ENCODE measurements at places on chromosomes 7 and 10.
A peak's percentile ranks its signal among the peaks of the same experiment; 100 is the strongest.

DNA sequence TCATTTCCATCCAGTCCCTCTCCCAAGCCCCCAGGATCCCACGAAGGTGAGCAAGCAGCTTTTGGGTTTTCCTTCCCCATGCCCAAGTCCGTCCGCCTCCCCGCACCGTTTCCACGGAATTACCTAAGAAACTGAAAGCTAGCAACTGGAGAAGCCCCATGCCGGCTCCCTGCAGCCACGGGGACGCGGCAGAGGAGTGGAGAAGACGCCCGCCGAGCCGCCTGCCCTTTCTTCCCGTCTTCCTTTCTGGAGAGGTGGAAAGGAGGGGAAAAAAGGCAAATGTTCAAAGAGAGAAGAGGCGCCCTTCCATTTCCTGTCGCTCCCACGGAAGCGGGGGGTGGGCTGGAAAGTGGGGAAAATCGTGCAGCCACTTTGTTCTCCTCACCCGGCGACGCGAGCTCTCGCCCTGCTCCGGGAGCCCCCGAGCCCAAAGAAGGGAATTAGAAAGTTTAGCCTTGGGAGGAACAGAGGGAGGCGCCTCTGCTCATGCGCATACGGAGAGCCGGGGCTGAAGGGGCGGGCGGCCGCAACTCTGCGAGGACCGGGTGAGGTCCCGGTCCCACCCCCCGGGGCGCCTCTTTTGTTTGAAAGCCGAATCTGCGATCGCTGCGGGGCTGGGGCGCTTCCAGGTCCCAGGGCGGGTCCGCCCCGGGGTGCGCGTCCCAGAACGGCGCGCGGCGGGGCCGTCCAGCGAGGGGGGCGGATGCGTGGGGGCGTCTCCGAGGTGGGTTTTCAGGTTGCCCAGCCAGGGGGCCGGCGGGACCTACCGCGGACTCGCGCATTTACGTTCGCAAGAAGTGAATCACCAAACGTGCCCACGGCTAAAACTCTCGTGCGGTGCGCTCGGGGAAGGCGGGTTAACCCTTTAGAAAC, at the start of gene LAMB1:
Gene LAMB1, minus strand, starts transcription at position 436 of the 873 bp plus-strand sequence. Its CDS starts 276 bp downstream, at position 160.
- no peak for DNase-seq

DNA sequence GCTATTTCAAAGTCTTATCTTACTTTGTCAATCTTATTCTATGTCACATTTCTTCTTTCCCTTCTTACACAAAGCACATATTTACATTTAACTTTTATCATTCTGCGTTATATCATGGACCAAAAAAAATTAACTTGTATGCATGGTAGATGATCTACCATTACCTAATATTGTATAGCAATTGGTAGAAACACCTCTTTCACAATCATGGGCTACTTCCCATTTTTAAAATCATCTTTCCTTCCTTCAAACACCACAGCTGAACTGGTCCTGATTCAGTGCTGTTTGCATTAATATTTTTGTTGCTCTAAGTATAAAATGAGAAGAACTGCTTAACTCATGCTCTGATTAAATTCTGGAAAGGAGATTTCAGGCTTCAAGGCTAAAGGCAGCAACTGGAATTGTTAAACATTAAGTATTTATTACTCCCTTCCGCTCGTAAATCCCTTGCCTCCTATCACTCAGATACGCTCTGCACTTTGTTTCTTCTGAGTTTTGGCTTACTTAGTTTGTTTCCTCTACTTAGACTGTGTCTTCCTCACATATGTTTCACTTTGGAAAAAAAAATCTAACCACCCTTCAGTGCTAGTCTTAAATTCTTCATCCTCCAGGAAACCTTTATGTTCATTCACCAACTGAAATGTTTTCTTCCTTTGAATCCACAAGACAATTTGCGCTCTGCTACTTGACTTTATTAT, 901.4 kb downstream of the PCDH15 start:
- no peak for DNase-seq

GRCh38 chr7:112060625-112061024, 145.6 kb downstream of the DOCK4 start:
- DNase-seq: no peak

- no peak for DNase-seq
These were observed 8.2 kb downstream of the MAT1A start for GRCh38 chr10:80281292-80281691.

DNA sequence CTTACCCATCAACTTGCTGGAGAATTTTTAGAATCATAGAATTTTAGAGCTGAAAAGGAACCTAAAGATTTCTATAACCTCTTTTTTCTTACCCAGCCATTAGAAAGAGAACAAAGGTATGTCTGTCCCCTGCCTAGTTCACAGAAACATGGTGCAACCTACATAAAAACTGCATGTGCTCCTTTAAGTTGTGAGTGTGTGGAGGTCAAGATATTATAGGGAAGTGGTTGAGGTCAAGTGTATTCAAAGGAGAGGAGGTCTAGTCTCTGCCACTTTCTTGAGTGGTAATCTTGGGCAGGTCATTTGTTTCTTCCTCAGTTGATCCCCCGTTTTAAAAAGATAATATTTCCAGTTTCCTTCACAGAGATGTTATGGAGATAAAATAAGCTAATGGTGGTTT, 6.4 kb downstream of the UBTD1 start:
- DNase-seq: no peak

- no peak for DNase-seq
These were observed 29.9 kb downstream of the PPP1R3C start for GRCh38 chr10:91602868-91603568.

DNA sequence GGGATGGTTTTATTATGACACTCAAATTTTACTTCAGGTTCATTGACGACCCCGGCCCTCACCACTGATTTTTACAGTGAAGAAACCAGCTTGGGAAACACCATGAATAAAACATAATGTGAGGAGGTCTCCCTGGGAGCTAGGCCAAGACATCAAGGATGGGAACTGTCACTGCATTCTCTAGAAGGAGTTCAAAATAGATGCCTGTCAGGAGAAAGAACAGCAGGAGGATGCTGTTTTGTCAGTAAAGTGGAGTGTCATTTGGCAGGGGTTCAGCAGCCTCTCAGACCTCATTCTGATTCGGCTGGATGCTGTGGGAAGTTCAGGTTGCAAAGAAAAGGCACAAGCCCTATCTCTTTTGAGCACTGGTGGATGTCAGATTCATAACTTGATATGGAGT, 360.3 kb upstream of the C7orf33 start:
- no peak for DNase-seq

- DNase-seq: no peak
These were observed 69.8 kb downstream of the C10orf143 start for GRCh38 chr10:130040817-130041330.

DNA sequence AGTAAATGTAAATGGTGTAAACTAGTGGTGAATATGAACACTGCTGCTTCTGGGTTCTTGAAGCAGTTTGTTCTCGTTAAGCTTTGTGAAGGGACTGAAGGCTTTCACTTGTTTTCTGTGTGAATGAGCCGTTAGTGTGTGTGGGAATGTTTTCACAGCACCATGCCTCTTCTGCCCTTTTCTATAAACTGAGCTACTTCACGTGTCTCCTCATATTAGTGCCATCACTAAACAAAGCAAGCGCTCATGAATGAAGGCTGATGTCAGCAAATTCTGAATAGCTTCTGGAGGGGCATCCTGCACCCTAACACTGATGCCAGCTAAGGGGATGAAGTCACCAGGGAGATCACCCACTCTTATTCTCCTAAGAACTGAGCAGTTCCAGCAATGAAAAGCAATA, 205.6 kb upstream of the ETV1 start:
- DNase-seq: no peak

- DNase-seq: peak; percentile 22
These were observed 18.8 kb downstream of the NOBOX start for GRCh38 chr7:144384555-144385245.

DNA sequence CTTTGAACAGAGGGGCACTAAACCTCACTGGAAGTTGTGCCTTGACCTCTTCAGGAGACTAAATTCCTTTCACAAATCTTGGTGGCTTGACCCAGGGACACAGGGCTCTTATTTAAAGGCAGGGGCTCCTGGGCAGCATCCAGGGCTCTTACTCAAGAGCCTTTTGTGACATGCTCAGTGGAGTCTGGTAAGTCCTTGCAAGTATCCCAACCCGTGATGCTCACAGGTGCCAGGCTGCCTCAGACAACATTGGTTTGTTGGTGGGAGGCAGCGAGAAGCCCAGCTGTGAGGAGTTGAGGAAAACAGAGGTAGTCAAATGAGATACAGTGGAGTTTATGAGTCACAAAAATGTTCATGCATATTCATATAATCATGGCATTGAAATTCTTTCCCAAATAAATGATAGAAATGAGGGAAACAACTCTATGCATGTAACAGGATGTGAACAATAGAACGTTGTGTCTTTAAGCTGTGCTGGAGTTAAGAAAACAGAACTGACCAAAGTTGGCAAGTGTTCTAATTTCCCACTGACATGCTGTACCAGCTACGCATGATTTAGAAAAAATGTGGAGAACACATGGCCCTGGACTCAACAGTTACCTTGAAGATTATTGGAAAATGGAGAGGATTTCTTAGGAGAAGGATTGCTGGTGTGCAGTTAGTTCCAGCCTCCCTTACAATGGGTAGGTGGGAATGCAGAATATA, 654.5 kb upstream of the COBL start:
- DNase-seq: no peak

- DNase-seq: no peak
These were observed 270.3 kb downstream of the WDR11 start for GRCh38 chr10:121121462-121121861.

GRCh38 chr7:80511964-80512363, at the start of gene GNAT3:
GNAT3 (minus strand) TSS chr7:80512064; CDS start chr7:80511926, 138 bp downstream.
- DNase-seq: no peak

- no peak for DNase-seq
These were observed 37.5 kb downstream of the MEST start for GRCh38 chr7:130529417-130529816.

DNA sequence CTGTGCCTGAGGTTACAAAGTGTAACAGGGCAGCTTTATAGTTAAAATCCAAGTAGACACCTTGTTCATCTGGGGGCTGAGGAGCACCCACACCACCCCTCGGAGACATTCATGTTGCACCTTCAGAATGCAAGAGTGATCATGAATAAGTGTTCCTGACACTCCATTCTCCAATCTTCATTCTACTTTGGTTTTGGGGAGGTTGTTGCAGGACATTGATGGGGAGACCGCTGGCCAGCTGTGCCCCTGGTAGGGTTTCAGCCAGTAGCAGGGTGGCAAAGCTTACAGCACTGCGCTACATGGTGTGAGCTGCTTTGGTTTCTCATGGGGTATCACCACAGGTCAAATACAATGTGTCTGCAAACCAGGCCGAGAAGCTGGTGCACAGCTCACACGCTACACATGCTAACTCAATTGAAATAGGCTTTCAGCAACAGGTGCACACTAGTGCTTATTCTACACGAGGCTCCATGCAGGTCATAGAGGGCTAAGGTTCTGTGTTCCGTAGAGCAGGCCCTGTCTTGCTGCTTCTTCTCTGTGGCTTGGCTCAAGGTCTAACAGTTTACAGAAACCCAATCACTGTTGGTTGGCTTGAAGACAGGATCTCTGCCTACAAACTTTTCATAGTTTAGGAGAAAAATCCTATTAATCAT, 317.4 kb upstream of the ZNF32 start:
- DNase-seq: no peak

- no peak for DNase-seq
These were observed 54.3 kb upstream of the SMNDC1 start for GRCh38 chr10:110358869-110359629.

GRCh38 chr10:107626862-107627261, 462.4 kb upstream of the SORCS1 start:
- no peak for DNase-seq

- DNase-seq: no peak
These were observed 95.5 kb downstream of the DNMBP start for GRCh38 chr10:99914236-99914635.

GRCh38 chr7:20114468-20114867, 102.7 kb downstream of the MACC1 start:
- no peak for DNase-seq

- DNase-seq: no peak
These were observed 68.9 kb downstream of the MYOF start for GRCh38 chr10:93413252-93413689.

- no peak for DNase-seq
These were observed 36.4 kb upstream of the MXI1 start for GRCh38 chr10:110171032-110171431.

- DNase-seq: no peak
These were observed 3.1 kb upstream of the INPP5A start for GRCh38 chr10:132534391-132535064.

GRCh38 chr10:86753638-86754434, 2.6 kb upstream of the BMPR1A start:
- DNase-seq: no peak

DNA sequence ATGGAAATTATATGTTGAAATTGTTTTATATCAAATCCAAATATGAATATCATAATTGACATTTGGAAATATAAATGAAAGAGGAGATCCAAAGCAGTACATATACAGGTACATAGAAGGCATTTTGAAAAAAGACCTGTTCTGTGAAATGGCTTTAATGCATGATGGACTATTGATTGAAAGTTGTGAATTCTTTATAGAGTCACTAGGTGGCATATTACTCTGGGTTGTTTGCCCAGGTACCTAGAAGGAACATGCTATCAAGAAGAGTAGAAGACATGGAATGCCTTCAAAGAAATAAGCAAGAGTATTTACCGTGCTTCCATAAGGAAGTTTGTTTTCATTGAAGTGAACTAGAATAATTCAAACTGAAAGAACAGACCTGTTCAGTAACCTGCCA, 160.0 kb upstream of the ANK3 start:
- no peak for DNase-seq

DNA sequence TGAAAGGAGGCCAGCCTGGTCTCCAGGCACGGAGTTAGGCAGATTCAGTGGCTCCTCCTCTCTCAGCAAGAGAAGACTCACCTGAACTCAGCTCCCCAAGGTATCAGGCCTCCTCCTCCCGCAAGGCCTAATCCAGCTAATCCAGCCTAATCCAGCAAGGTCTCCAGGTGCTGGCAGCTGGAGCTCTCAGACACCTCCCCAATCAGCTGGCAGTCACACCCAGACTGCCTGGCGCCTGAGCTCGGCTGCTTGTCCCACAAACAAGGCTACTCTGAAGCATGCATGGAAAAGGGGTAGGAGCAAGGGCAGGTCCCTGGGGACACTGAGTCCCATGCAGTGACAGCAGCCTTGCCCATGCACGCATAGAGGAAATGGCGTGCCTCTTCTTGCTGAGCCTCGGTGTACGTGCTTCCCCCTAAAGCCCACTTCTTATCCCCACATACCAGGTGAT, 3.3 kb upstream of the OPN4 start:
- no peak for DNase-seq

- DNase-seq: no peak
These were observed 35.4 kb downstream of the PRR15 start for GRCh38 chr7:29599026-29599425.

- no peak for DNase-seq
These were observed 134.9 kb upstream of the ZNF438 start for GRCh38 chr10:31166606-31167005.

DNA sequence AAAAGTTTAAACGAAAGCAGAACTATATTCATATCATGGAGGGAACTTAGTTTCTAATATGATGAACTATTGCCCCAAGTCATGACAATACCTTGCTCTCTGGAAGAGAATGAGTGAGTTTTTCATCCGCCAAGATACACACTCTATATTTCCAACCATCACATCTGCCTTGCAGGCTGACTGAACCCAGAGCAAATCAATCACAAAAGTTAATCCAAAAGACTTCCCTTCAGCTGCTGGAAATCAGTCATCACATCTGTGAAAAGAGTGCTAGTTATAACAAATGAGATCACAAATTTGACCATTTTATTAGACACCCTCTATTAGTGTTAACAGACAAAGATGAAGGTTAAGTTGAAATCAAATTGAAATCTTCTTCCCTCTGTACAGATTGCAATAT, 261.7 kb upstream of the PRKCQ start:
- no peak for DNase-seq

All from stimulated activated CD8-positive, alpha-beta memory T cell treated with anti-CD3 and anti-CD28 coated beads, Interleukin-7, amount 100 ng/mL, for 4 hours (primary cell).